A549 treated with RU486 at 1 μM for 4 hours (cell line): ENCODE measurements at places on chromosomes 5 and 9. TPM values are rescaled to one million over a fixed set of nuclear protein-coding genes. Genes with fewer than 3 reads are reported as not detected.

The FSTL4 gene
- total RNA-seq: 1.9 to 4.8 TPM (median 3.5 TPM) in 5 replicates

The DIPK1B gene
- 7.3 to 11.1 TPM (median 8.6 TPM) in 5 replicates for total RNA-seq

The KIF4B gene
- 0.02 to 0.06 TPM in 2 of 5 replicates, not detected in the others for total RNA-seq

The UHRF2 gene
- total RNA-seq: 19.6 to 31.7 TPM (median 30.4 TPM) in 5 replicates

The IL13 gene
- total RNA-seq: 0.07 to 0.24 TPM in 2 of 5 replicates, not detected in the others

The TSPAN17 gene
- 55.7 to 67.2 TPM (median 61.9 TPM) in 5 replicates for total RNA-seq

The PCDHB13 gene
- total RNA-seq: 0.06 to 0.12 TPM (median 0.09 TPM) in 5 replicates

The ARSI gene
- total RNA-seq: 31.9 to 48.3 TPM (median 37.1 TPM) in 5 replicates

The SEMA6A gene
- total RNA-seq: 0.02 to 0.18 TPM (median 0.15 TPM) in 5 replicates

The AGXT2 gene
- total RNA-seq: not detected in 5 replicates

The AQP7 gene
- total RNA-seq: 0.35 to 0.74 TPM (median 0.53 TPM) in 5 replicates
